ENCODE measurements at places on chromosomes 1 and 21.

- DNase-seq: no peak
These were observed 309.2 kb upstream of the PRMT6 start for GRCh38 chr1:106747232-106747631.

- DNase-seq: no peak
These were observed 92.5 kb downstream of the LACTBL1 start for GRCh38 chr1:22880174-22880601.

- DNase-seq: no peak
These were observed 105.9 kb upstream of the SLC45A1 start for GRCh38 chr1:8211883-8212579.

DNA sequence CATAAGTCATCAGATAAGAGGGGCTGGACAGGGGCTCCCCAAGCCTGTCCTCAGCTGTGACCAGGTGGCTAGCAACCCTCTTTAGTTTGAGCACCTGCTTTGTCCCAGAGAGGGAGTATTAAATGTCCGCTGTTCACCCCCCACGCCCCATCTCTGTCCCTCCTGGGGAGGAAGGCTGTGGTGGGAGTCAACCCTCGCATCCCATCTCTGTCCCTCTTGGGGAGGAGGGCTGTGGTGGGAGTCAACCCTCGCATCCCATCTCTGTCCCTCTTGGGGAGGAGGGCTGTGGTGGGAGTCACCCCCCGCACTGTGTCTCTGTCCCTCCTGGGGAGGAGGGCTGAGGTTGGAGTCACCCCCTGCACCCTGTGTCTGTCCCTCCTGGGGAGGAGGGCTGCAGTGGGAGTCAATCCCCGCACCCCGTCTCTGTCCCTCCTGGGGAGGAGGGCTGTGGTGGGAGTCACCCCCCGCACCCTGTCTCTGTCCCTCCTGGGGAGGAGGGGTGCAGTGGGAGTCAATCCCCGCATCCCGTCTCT is 72.6 kb upstream of the ABCG1 start:
- DNase-seq: no peak

GRCh38 chr1:111241797-111242196 is 14.3 kb downstream of the CHI3L2 start:
- no peak for DNase-seq

DNA sequence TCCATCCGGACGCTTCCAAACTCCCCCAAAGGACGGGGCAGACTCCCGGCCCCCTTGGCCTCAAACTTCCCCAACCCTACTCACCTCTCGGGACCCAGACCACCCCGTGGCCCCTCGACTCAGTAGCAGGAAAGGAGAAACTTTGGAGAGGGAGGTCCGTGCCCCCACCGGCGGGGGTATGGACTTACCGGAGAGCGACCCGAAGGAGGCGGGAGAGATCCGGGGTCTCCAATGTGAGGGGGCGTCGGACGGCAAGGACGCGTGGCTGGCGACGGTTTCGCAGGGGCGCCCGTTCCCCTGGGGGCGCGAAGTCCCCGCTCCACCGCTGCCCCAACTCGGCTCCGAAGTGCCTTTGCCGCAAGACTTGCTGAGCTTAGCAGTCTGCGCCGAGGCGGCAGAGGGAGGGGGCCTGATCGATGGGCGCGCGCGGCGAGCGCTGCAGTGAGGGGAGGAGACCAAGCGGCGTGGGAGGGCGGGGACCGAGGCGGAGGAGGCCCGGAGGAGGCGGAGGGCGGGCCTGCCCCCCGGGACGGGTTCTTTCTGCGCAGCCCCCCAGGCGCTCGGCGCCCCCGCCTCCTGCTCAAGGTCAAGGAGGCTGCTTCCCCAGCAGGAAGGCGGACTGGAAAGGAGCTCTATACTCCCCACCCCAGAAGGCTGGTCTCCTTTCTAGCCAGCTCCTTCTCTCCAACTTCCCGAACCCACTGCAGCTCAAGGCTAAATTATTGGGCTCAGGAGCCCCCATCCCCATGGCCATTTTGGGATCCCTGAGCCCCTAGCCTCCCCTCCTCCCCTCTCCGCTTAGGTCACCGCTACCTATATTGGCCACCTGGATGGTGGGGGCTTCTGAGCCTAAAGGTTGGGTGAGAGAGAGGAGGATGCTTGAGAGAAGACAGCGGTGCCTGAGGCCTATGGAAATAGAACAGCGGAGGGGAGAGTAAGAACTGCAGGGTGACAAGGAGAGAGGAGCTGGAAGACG is at the start of gene SYT2:
TSS of gene SYT2 (minus strand) at position 385 of the 976 bp plus-strand sequence. CDS start 104,682 bp downstream, outside the sequence.
- DNase-seq: no peak

DNA sequence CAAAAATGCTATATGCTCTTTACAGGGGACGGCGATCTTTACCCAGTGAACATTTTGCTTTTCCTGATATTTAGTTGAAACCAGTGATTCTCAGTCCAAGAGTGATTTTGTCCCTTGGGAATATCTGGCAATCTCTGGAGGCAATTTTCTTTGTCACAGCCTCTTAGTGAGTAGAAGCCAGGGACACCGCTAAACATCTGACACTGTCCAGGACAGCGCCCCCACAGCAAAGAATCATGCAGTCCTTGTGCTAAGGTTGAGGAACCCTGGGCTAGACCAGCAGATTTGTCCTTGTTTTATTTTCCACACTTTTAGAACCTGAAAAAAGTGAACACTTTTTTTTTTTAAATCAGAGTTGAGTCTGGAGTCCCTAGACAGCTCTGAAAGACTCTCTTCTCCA is 13.1 kb downstream of the EVA1C start:
- no peak for DNase-seq

DNA sequence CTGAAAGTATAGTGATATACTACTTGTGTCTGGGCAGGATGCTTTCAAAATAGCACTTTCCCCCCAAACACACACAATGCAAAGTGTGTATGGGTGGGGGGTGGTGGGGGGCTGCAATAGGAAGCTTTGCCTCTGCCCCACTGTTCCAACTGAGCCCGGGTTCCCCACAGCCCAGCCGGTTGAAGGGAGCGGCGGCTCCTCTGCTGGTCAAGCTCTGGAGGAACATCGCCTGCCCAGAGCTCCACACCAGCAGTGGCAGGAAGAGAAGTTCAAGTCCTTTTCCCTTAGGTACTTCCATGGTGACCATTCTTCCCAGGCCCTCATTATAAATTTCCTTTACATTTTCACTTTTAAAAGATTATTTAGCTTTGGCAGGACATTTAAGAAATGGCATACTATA is 74.9 kb downstream of the CAPZB start:
- DNase-seq: no peak

DNA sequence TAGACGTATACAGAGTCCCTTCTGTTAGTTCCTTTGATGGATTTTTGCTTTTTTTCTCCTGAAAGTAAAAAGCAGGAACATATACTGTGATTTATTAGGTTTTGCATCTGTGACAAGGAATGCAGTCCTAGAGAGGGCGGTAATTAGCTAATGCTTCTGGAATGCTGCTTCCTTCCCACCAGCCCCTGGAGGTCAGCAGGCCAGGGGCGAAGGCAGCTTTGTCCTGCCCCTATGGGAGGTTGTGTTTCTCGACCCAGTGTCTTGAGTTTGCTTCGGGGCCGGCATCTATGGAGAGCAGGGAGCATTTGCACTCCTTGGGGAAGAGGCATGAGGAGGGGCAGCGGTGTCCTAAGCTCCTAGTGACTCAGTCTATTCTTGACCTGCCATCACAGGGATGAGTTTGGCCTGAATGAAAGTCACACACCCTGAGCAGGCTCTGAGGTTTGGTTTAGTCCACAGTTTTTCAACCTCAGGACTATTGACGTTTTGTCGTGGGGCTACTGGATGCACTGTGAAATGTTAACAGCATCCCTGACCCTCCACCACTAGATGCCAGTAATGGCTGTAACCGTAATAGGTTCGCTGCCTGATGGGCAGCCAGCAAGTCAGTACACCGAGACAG is 85.0 kb upstream of the KCNJ15 start:
- no peak for DNase-seq

- DNase-seq: no peak
These were observed 16.1 kb upstream of the MYCL start for GRCh38 chr1:39917825-39918224.

DNA sequence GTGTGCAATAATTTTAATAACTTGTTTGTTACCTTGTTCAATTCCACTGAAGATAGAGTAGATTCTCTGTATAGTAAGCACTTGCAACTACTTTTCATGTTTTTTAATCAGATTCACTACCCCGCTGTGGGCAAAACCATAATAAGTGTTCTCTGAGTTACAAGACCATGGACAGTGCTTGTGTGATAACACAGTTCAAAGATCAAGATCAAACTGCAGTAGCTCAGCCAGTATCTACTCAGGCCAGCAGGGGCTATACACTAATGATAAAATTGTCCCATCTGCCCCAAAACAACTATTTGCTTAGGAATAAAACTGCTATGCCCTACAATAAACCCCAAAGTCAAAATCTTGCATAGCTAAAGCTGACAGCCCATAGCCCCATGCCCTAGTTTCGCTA is 129.6 kb downstream of the LRRC7 start:
- no peak for DNase-seq

DNA sequence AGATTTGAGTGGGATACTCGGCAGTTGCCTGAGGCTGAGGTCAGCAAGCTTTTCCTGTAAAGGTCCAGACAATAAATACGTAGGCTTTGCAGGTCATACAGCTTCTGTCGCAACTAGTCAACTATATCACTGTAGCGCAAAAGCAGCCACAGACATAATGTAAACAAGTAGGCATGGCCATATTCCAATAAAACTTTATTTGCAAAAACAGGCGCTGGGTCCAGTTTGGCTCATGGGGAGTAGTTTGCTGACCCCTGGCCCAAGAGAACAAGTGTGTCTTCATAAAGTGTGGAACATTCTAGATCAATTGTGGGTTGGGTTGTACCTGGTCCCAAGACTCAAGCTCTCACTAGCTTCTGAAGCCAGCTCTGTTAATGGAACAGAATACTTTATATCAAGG is 78.8 kb downstream of the MIS18A start:
- DNase-seq: no peak

- DNase-seq: no peak
These were observed 3.8 kb downstream of the TRPM2 start for GRCh38 chr21:44357064-44357837.

GRCh38 chr1:183844806-183845205 is 39.9 kb downstream of the RGL1 start:
- no peak for DNase-seq

DNA sequence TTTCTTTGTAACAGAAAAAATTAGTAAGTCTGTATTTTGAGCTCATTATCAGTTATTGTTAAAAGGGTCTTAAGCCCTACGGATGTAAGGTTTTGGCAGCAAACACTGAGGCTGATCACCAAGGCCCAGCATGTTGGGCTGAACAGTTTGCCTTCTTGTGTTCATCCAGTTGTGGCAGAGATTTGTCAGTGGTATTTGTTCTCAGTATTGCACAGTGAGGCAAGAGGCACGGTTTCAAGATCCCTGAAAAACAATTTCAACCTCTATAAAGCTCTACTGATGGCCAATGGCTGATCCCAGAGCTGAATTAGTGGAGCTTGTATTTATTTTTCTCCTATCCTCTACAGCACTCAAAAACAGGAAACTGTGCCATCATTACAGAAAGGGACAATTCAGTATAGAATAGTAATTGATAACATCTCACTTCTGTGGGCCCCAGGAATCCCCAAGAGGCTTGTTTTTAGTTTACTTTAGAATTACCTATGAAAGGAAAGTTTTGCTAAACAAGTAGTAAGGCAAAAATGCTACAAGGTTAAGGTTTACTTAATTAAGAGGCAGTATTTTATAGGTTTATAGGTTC is 191.8 kb upstream of the RAB4A start:
- no peak for DNase-seq

- no peak for DNase-seq
These were observed 101.8 kb downstream of the CLIC6 start for GRCh38 chr21:34770576-34770975.

- DNase-seq: no peak
These were observed 1.3 kb upstream of the PCBP3 start for GRCh38 chr21:45642122-45642813.

GRCh38 chr1:41122851-41123518 is 101.5 kb upstream of the SLFNL1 start:
- DNase-seq: no peak

Measured in NCI-H2081 treated with DMSO at 0.1 percent for 48 hours (cell line).